ENCODE measurements at places on chromosomes 13 and 19.

DNA sequence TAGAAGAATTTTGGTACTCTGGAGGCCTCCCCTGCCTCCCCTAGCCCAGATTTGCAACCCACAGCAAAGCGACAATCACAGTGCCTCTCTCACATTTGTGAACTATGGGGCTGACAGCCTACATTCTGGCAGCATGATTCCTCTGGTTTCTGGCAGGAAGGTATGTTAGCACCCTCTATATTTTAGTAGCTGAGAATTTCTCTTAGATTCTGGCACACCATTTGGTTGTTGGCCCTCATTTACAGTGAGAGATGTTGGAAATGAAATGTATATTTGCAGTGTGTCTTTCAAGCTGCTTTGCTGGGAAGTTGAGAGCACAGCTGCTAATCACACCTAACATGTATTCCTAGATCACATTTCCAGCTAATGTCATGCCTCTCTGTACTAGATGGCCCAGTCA is 735.0 kb downstream of the FGF9 start:
- no peak for DNase-seq

GRCh38 chr13:50979187-50979586 is 69.6 kb downstream of the RNASEH2B start:
- DNase-seq: no peak

- DNase-seq: peak; percentile 76
Observed at GRCh38 chr19:46784262-46785053, 3.9 kb downstream of the SLC1A5 start.

- DNase-seq: no peak
Observed at GRCh38 chr19:55633861-55634260, 6.9 kb upstream of the ZNF580 start.

GRCh38 chr19:9909251-9909650 is 27.1 kb downstream of the OLFM2 start:
- no peak for DNase-seq

DNA sequence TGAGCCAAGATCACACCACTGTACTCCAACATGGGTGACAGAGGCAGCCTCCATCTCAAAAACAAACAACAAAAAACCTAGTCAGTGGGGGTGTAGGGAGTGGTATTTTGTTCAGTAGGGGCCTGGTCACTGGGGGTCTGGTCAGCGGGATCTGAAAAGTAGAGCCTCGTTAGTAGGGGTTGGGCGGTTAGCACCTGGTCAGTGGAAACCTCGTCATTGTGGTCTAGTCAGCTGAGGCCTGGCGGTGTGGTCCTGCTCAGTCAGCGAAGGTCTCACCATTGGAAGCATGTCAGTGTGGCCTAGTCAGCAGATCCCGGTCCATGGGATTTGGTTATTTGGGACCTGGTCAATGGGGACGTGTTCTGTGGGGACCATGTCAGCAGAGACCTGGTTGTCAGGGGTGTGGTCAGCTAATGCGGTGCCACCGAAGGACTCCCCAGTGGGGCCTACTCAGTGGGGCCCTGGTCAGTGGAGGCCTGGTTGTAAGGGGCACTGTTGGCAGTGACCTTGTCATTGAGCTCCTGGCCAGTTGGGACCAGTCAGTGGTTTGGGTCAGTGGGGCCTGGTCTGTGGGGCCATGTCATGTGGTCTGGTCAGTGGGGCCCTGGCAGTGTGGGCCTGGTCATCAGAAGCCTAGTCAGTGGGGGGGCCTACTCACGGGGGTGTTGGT is 63.0 kb upstream of the TPM4 start:
- DNase-seq: no peak

GRCh38 chr13:39407786-39408185 is 195.2 kb downstream of the LHFPL6 start:
- DNase-seq: no peak

DNA sequence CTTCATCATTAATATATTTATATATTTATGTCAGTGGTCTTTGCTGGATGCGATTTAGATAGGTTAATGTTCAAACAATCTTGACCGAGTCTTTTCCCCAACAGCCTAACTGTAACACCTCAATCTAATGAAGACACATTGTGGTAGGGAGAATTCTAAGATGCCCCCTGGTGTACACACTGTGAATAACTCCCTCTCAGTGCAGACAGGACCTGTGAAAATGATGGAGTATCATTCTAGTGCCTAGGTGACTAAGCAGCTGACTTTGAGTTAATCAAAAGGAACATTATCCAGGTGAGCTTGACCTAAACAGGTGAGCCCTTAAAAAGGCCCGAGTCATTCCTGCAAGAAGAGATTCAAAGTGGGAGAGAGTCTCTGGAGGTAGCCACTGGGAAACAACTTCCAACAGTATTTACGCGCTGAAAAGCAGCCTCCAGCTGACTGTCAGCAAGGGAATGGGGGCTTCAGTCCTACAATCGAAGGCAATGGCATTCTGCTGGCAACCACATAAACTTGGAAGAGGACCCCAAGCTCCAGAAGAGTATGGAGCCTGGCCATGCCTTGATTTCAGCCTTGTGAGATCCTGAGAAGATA is 28.0 kb upstream of the KBTBD7 start:
- peak; percentile 67 for DNase-seq

All from stimulated activated CD4-positive, alpha-beta T cell treated with anti-CD3 and anti-CD28 coated beads, Interleukin-4, amount 100 ng/mL, for 24 hours (primary cell).